ENCODE measurements at places on chromosomes 11 and 22.

DNA sequence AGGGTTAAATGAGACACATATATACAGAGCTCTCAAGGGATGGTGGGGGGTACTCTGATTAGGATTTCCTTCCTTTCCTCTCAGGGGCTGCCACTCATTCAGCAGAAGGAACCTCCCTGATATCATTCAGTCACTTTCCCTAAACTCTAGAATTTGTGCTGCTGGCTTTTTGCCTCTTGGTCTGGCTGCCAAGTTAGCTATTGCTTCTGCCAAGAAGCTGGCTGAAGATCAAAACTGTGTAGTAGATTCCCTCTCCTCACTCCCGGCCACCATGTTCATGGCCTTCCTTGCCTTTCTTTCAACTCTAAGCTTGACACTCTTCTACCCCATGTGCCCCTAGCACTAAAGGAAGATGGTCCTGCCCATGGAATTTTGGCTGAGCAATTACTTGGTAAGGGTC lies 18.7 kb downstream of the SLC6A5 start:
- no peak for DNase-seq

GRCh38 chr11:15106201-15106965 lies 8.3 kb upstream of the INSC start:
- DNase-seq = no peak

- DNase-seq = no peak
Measured at GRCh38 chr11:10002221-10002620, 291.8 kb downstream of the SBF2 start.

- DNase-seq = no peak
Measured at GRCh38 chr11:61892085-61892370, 683 bp upstream of the FADS3 start.

- DNase-seq = no peak
Measured at GRCh38 chr11:80255021-80255420, 814.2 kb upstream of the TENM4 start.

DNA sequence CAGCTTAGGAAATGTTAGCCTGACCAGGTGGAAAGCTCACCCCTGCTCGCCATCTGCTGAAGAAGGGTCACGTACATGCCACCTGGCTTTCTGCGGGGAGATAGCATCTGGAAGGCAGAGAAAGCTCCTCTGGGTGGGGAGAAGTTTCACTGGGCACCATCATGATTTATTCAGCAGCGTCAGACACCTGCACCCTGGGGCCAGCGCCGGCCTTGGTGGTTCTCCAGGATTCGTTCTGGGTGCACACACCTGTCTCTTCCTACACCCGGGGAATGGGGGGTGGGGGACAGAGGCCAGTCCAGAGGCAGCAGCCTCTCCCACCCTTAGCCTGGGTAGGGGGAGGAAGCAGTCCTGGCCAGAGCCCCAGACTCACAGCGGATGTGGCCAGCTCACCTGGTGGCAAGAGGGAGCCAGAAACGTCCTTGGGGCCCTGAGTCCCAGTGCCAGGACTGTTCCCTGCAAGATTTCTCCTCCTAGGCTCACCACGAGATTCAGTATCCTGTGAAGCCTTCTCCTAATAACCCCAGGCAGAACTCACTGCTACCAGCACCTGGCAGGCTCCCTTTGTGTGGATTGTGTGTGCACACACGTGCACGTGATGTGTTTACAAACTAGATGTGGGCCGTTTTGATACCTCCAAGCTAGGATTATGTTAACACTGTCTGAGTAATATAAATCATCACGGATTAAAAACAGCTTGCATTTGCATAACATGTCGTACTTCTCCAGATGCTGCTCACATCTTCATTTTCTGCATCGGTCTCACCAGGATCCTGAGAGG lies 17.3 kb upstream of the RASD2 start:
- DNase-seq = no peak

GRCh38 chr11:110473706-110474105 lies 44.0 kb downstream of the FDX1 start:
- no peak for DNase-seq

- no peak for DNase-seq
Measured at GRCh38 chr11:91222830-91223229, 1000.0 kb upstream of the CHORDC1 start.

GRCh38 chr11:45149483-45150056 lies 3.1 kb downstream of the PRDM11 start:
- no peak for DNase-seq
